ENCODE measurements at places on chromosomes 5 and 9.

DNA sequence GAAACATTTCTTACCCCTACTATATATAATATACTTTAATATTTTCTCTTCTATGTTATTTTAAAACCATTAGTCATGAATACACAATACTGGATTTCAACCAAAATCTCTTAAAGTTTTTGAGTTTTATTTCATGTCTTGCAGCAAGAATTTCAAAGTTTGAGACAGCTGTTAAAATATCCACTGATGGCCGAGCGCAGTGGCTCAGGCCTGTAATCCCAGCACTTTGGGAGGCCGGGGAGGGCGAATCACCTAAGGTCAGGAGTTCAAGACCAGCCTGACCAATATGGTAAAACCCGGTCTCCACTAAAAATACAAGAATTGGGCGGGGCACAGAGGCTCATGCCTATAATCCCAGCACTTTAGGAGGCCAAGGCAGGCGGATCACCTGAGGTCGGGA is 59.7 kb upstream of the DAPK1 start:
- DNase-seq: no peak

DNA sequence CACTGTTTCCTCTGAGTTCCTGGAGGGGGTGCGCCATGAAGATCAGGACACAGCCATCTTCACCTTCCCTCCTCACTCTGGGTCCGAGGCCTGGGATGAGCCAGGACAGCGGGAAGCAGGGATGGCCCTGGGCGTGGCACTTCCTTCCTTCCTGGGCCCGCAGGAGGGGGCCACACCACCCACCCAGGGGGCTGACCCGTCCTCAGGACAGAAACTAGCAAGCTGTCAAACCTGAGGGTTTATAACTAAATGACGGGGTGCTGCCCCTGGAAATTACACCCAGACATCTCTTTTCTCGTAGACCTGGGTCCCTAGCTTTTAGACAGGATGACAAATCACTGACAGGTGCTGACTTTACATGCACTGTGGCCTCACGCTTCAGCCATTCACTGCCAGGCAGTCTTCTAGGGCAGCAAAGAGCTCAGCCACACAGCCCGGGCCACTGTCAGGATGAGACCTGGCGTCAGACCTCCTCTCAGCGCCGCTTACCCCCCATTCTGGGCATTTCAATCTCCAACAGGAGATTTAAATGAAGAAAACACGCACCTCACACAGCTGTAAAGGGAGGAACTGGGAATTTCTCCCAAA is 8.1 kb downstream of the FCN2 start:
- DNase-seq: no peak

DNA sequence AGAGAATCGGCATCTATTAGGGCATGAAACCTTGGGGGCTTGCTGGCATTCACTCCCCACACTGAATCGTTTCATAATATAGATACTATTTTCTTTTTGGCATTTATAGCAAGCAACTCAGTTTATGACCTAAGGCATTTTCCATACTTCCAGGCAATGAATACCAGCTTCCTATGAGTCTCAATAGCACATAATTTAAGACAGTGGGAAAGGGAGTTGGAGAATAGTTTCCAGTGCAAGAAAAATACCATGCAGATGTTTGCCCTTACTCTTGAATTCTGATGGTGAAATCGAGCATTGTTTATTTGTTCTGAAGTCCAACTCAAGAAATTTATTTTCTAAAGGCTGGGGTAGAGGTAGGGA is 175.8 kb upstream of the KLF9 start:
- DNase-seq: peak; percentile 97

GRCh38 chr5:10194083-10194482 is 55.6 kb downstream of the ATPSCKMT start:
- DNase-seq: no peak

- no peak for DNase-seq
These were observed 298.6 kb upstream of the SLC24A2 start for GRCh38 chr9:20087481-20087880.

DNA sequence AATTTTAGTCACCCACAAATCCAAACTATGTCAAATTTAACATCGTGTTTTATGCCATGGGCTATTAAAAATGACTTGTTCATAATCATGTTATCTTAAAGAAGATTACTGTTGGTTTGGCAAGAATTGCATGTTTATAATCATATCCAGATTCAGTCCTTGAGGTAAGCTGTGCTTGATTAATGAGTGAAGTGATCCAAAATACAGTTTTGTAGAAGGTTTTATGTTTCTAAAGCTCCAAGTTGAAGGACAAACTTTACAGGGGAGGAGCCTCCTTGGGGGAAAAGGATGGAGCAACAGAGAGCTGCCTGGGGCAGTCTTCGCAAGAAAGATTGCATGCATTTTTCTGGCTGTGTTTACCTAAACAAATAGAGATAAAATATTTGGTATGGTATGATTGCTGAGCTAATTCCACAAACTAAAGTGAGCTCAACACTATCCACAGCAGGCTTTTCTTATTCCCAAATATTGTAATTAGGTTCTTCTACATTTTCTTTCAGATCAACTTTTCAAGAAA is 189.5 kb upstream of the TYRP1 start:
- DNase-seq: no peak

Measured in foreskin melanocyte (primary cell).